ENCODE measurements at places on chromosomes 13 and 19.

GRCh38 chr13:67230404-67231288 is 510 bp upstream of the PCDH9 start:
- DNase-seq, result peak; percentile 98

DNA sequence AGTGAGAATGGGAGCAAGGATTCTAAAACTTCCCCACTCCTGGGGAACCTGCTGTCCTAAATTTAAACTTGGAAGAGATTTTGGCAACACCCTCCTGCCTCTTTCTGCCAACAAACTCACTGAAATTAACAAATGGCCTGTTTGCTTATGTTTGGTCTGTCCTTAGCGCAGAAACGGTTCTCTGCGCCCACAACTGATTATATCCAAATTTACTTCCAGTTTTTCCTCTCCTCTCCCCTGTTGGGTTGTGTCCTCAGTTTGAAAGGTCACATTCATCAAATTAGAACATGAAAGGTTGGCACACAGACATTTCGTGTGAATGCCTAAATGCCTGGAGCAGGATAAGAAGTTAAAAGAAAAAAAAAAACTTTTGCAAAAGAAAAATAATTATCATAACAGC is 56.4 kb upstream of the MRI1 start:
- DNase-seq, result no peak

DNA sequence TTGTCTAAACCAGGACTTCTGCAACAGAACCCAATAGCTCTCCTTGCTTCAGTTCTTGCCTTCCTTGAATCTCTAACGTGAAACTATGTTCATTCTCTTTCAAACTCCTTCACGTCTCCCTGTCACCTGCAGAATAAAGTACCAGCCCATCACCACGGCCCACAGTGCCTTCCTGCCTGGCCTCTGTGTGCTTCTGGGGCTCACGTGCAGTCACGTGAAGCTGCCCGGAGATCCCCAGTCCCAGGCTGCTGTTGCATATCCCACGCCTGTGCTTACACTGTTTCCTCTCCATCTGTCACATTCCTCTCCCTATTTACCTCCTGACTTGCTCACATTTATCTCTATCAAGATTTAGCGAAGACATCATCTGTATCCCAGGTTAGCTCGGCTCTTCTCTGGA is 102.8 kb downstream of the STARD13 start:
- no peak for DNase-seq

DNA sequence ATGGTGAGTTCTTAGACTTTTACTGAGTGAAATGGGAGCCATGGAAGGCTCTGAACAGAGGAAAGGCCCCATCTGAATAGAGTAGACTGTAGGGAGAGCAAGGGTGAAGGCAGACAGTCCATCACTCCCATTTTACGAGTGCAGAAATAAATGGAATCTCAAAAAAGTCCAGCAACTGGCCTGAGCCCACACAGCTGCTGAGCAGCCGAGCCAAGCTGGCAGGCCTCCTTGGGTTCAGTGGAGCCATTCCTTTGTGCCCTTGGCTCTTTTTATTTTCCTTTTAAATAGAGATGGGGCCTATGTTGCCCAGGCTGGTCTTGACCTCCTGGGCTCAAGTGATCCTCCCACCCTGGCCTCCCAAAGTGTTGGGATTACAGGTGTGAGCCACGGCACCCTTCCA is 1.0 kb upstream of the MYH14 start:
- no peak for DNase-seq

DNA sequence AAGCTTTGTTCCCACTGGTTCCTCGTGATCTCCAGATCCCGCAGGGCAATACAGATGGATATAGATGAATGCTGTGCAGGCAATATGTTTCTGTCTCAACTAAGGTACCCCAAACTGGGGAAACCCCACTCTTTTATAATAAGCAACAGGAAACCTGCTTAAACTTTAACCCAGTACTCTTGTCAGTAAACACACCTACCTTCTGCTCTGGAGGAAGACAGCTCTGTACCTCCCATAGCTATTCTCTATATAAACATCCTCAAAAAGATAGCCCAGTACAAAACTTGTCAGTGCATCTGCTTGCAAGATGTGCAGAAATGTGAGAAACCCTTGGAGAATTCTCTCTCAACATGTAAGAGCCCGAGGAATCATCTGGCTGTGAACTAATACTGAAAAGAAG is 583.6 kb downstream of the OLFM4 start:
- DNase-seq, result no peak

DNA sequence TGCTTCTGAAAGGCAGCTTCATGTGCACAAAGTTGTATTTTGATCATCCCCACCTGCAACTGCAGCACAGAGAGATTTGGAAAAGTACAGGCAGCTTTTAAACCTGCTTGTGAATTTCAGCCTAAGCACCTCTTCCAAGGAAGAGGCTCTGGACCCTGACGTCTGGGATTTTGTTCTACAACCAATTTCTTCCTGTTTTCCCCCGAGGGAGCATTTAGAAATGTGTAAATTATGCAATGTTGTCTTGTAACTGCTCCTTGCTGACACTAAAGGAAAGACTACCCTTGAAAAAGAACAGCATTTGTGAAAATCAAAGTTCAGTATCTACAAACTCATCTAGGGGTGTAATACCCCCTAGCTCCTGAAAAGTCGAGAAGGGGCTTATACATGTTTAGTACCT is 15.4 kb downstream of the MED26 start:
- no peak for DNase-seq

DNA sequence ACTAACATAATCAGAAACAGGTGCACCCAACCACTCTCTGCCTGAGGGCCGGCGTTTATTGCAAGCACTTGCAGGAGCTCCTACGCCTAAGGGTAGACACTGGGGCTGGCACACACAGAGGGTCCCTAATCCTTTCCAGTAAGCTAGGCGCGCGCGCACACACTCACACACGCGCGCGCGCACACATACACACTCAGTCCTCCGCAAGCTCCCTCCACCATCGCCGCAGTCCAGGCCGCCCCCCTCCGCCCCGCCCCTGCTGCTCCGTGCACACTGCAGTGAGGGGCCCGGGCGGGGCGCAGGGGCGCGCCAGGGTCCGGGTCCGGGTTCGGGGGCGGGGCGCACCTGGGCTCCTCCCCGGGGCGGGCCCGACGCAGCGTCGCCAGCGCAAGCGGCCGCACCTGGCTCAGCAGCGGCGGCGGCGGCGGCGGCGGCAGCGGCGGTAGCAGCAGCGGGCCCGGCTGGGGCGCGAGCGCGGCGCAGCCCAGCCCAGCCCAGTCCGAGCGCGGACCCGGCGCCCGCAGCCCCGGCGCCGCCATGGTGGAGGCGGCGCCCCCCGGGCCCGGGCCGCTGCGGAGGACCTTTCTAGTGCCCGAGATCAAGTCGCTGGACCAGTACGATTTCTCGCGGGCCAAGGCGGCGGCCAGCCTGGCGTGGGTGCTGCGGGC is at the start of gene CAMSAP3:
TSS of gene CAMSAP3 (plus strand) at position 398 of the 668 bp plus-strand sequence. CDS start at position 538, 140 bp downstream.
- peak; percentile 6 for DNase-seq

DNA sequence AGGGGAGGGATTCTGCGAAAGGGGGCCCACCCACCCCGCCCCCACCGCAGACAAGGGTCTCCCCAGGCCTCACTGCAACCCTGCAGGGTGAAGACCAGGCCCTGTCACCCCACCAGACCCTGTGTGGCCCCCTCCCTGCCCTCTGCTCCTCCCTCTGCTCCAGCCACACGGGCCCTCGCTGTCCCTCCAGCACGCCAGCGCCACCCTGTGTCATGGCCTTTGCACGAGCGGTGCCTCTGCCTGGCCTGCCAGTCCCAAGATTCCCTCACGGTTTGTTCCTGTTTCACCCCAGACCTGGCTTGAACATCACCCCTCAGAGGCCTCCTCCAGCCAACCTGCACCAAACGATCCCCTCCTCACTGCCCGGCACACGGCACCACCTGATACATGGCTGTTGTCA is 27.3 kb downstream of the PIP5K1C start:
- no peak for DNase-seq

DNA sequence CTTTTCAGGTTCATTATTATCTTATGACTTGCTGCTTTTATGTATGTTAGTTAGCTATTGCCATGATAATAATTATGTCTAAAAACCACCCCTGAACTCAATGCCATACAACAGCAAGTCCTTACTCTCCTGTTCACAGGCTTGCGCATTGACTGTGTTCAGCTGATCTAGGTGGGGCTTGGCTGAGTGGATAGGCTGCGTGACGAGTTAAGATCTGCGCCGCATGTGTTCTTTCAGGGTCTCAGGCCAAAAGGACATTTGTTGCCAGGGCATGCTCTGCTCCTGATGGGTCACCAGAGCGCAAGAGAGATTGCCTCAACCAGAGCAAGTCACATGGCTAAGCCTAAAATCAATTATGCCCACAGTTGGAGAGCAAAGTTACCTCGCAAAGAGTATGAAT is 859 bp downstream of the ZNF568 start:
- peak; percentile 6 for DNase-seq

DNA sequence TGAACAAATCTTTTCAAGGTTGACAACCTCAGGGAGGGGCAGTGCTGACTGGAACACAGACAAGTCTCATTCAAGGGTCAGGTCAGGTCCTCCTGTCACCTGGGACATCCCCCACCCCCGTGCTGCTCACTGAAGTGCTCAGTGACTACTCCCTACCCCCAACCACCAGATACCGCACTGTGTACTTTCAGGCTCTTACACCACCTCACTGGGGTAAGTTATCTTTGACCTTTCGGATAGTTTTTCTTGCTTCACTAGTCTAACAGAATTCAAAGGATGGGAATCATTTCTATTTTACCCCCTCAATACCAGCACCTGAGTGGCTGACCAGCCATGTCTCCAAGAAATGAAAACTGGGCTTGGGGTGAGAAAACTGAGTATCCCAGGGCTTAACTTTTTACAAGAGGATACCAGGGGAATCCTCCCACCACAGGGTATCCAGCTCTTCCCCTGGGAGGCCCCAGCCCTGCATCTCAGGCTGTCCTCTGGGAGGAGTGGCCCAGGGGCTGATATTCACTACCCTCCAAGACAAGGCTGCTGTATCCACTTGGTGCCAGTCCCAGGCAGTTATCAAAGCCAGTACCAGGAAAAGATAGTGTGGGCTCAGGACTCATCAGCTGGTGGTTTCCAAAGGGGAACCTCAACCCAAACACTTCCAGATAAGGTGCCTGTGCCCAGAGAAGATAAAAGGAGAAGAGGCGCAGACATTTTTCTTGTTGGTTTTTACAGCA is 2.1 kb downstream of the ZNF563 start:
- no peak for DNase-seq

- no peak for DNase-seq
Observed at GRCh38 chr19:54654447-54655321, 8.1 kb upstream of the LILRB4 start.

GRCh38 chr19:55659822-55660221 is 5.0 kb downstream of the U2AF2 start:
- DNase-seq, result no peak

DNA sequence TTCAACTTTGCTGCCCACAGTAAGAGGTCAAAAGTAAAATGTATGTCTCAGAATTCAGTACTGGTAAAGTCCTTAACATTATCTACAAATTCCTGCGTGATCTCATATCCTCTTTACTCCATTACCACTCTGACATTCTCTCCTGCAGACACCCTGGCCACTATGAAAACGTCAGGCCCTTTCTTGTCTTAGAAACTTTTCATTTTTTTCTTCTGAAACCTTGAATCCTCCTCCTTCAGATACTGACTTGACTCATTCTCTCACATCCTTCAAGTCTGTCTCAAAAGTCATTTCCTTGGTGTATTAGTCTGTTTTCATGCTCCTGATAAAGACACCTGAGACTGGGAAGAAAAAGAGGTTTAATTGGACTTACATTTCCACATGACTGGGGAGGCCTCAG is 262.3 kb downstream of the POU4F1 start:
- no peak for DNase-seq

DNA sequence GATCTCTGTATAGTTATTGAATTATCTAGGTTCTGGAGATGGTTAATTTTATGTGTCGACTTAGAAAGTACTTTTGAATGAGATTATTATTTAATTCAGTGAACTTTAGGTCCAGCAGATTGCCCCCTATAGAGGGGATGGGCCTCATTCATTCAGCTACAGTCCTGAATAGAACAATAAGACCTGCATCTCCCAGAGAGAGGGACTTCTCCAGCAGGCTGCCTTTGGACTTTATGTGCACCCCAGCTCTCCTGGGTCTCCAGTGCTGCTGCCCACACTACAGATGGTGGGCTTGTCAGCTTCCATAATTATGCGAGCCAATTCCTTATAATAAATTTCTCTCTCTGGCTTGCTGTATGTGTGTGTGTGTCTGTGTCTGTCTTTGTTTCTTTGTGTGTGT is 39.3 kb upstream of the KL start:
- DNase-seq, result no peak

DNA sequence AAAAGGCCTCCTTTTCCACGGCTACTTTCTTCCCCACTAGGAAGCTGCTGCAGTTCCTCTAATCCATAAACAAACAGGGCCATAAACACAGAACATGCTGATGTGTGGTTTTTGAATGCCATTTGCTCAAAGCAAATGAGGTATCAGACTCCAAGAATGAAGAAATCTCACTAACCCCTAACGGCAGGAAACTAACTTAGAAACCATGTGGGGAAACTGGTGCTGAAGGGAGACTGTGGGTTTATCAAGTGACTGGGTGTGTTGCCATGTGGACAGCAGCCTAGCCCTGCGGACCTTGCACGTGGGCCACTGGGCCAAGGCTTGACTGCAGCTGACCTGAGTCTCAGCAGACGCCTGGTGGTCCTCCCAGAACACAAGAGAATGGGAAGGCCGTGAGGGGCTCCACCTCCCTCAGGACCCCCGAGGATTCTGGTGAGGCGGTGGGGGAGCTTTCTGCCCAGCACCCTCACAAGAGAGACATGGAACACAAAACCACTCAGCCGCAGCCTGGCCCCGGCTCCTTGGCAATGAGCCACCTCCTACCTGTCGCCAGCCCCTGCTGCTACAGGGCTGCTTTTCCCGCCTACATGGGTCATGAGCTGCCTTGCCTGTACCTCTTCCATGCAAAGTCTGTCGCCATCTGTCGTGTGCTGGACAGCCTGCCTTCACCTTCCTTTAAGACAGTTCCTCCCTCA is 10.6 kb downstream of the SLC15A1 start:
- no peak for DNase-seq

DNA sequence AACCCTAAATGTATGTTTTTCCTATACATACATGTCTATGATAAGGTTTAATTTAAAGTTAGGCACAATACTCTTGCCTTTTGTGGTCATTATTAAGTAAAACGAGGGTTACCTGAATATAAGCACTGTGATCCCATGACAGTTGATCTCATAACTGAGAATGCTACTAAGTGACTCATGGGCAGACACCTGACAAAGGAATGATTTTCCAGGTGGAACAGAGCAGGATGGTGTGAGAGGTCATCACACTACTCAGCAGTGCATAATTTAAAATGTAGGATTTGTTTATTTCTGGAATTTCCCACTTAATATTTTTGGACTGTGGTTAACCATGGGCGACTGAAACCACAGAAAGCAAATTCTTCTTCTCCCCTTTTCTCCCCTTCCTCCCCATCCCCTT is 178.9 kb downstream of the UGGT2 start:
- DNase-seq, result no peak

- DNase-seq, result peak; percentile 78
Observed at GRCh38 chr19:49017666-49018351, 918 bp upstream of the LHB start.
